Left lung (tissue), 14 donors: ENCODE measurements at places on chromosomes 12 and 14. TPM values are rescaled to one million over a fixed set of nuclear protein-coding genes. Genes with fewer than 3 reads are reported as not detected.
A peak's percentile ranks its signal among the peaks of the same experiment; 100 is the strongest.

GLIPR1 gene
- 12.5 TPM for polyA plus RNA-seq

KLRC4 gene
- polyA plus RNA-seq = not detected

GRCh38 chr12:117261247-117261646 lies 71.0 kb upstream of the FBXO21 start:
- no peak for DNase-seq

GRCh38 chr12:111100003-111100402 lies 179.6 kb upstream of the MYL2 start:
- DNase-seq = no peak

C14orf180 gene
- polyA plus RNA-seq = not detected

- no peak for DNase-seq
These were observed 129.6 kb downstream of the PAPOLA start for GRCh38 chr14:96631621-96632362.

DNA sequence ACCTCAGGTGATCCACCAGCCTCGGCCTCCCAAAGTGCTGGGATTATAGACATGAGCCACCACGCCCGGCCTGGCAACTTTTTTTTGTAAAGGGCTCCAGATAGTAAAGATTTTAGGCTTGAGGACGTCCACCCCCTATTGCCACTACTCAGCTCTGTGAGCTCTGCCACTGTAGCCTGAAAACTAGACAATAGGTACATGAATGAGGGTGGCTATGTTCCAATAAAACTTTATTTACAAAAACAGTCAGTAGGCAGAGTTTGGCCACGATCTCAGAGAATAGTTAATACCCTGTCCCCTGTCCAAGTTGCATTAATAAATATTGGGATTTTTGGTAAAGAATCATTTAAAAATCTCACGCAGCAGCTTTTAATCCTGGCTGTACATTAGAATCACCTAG lies 90.1 kb downstream of the FOXN4 start:
- no peak for DNase-seq

DNA sequence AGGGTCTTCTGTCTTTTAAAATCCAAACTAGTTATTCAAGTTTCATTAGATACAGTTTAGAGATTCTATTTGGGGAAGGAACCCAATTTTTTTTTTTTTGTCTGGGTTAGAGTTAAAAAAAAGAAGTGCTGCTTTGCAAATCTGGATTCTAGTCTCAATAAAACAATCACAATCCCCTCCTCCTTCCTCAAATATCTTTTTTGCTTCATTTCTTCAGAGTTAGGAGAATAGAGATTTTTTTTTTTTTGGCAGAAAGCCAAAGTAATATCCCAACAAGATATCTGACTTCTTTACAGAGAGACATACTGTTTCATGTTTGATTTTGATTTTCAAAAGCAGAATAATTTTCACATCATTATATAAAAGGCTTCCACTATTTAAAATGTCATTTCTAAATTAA lies 201.9 kb downstream of the FOXN3 start:
- DNase-seq = no peak

DNAH10 gene
- polyA plus RNA-seq = 6.2 TPM

GPR137C gene
- polyA plus RNA-seq = 7.4 TPM

GRCh38 chr12:39327510-39327909 lies 115.4 kb downstream of the KIF21A start:
- DNase-seq = no peak

GRCh38 chr14:72891666-72892102 lies 2.2 kb downstream of the DPF3 start:
- DNase-seq = no peak

KRT82 gene
- polyA plus RNA-seq = not detected

- no peak for DNase-seq
These were observed 3.8 kb downstream of the PSMB5 start for GRCh38 chr14:23030936-23031335.

USP15 gene
- polyA plus RNA-seq = 56.0 TPM

DNA sequence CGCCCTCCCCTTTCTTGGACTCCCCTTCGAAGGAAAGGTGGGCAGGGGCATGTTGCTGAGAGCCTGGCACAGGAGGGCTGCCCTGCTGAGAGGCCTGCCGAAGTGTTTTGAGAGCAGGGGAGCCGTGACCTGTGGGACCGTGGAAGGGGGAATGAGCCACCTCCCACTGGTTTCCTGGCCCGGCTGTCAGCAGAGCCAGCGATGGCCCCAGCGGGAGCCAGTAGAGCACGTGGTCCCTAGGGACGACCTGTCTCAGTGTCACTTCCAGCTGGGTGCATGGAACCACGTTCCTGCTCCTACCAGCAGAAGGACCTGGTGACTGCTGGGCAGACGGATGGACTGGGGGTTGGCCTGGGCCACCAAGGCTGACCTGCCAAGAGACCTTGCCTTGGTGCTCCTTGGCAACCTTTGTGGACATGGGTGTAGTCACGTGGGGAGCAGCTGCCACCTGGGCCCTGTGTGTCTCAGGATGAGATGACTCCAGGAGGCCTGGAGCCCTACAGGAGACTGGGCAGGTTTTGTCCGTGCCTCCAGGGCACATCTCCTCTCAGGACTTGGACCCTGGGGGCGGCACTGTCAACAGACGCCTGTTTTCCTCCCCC lies 34.6 kb downstream of the BEGAIN start:
- no peak for DNase-seq

DNA sequence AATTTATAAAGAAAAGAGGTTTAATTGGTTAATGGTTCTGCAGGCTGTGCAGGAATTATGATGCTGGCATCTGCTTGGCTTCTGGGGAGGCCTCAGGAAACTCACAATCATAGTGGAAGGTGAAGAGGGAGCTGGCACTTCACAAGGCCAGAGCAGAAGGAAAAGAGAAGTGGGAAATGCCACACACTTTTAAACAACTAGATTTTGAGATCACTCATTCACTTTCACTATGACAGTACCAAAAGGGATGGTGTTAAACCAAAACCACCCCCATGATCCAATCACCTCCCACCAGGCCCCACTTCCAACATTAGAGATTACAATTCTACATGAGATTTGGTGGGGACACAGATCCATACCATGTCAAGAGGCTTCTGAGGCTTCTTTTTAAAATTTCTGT lies 62.6 kb downstream of the SLC38A4 start:
- no peak for DNase-seq

DNA sequence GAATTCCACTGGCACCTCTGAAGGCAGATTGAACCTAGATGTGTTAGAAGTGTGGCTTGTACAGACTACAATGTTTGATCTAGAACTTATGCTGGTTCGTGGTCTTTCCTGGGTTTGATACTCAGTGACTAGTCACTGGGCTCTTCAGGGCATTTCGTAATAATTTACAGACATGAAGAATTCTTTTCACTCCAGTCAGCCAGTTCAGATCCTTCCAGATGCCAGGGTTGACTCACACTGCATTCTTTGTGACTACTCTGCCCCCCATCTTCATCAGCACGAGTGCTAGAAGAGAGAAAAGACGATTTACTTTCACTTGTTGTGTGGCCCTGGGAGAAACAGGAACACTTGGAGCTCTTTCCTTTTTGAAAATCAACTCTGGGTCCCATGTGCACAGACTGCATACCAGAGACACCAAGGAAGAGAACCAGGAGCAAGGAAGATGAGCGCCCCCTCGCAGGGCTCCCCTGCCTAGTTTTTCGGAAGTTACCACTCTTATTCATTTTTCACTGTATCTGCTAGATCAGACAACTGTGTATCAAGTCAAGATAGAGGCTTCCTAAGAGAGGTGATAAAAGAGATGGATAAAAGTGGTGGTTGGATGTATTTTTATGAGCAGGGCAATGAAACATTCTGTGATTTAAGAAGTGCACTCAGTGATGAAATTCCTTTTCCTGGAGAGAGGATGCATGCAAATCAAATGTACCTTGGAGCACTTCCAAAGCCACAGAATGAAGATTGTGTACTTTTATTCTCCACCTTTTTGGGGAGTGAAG lies 33.5 kb upstream of the EVL start:
- DNase-seq = no peak

DNA sequence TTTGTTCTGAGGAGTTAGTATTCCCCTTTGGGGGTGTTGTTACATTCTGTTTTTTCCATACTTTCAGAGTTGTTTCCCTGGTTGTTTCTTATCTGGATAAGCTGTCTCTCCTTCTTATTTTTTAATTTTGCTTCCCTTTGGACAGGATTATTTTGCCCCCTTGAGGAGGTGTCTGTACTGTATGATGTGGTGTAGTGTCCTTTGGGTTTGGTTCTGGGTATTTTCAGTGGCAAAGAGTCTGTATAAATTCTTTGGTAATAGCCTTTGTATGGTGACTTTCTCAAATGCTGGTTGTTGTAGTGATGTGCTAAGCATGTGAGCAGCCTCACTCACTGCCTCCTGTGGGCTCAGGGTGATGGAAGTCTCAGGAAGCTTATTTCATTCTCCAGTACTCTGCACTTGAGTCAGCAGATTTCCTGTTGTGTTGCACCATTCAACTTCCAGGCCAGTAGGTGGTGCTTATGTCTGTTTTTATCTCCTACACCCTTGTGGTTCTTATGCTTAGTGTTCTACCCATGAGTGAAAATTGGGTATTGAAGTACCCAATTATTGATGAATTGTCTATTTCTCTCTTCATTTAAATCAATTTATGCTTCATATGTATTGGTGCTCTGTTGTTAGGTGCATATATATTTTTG lies 103.3 kb upstream of the PMCH start:
- DNase-seq = no peak

- DNase-seq = no peak
These were observed 2.4 kb upstream of the DGLUCY start for GRCh38 chr14:91111443-91111842.

- DNase-seq = no peak
These were observed 72.2 kb downstream of the BRMS1L start for GRCh38 chr14:35898217-35898775.

GRCh38 chr14:62429683-62430082 lies 615.6 kb downstream of the KCNH5 start:
- DNase-seq = no peak

GRCh38 chr14:99378782-99379214 lies 101.9 kb downstream of the SETD3 start:
- no peak for DNase-seq

DNA sequence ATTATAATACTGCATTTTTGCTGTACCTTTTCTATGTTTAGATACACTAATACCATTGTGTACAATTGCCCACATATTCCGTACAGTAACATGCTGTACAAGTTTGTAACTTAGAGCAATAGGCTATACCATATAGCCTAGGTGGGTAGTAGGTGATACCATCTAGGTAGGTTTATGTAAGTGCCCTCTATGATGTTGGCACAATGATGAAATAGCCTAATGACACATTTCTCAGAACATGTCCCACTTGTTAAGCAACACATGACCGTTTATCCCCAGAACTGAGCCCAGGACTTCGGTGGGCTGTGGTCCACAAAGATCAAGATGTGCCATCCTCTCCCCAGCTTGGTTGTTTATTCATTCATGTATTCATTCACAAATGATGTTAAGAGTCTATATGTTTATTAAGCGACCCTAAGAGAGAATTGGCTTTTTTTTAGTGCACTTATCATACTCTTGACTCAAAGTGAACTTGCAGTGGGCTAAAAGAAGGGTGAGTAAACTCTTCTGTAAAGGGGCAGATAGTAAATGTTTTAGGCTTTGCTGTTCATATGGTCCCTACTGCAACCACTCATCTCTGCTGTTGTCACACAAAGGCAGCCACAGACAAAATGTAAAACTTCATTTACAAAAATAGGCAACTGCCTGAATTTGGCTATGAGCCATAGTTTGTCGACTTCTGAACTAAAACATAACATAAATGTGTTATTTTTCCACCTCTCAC lies 110.8 kb downstream of the NDUFA12 start:
- no peak for DNase-seq

DNA sequence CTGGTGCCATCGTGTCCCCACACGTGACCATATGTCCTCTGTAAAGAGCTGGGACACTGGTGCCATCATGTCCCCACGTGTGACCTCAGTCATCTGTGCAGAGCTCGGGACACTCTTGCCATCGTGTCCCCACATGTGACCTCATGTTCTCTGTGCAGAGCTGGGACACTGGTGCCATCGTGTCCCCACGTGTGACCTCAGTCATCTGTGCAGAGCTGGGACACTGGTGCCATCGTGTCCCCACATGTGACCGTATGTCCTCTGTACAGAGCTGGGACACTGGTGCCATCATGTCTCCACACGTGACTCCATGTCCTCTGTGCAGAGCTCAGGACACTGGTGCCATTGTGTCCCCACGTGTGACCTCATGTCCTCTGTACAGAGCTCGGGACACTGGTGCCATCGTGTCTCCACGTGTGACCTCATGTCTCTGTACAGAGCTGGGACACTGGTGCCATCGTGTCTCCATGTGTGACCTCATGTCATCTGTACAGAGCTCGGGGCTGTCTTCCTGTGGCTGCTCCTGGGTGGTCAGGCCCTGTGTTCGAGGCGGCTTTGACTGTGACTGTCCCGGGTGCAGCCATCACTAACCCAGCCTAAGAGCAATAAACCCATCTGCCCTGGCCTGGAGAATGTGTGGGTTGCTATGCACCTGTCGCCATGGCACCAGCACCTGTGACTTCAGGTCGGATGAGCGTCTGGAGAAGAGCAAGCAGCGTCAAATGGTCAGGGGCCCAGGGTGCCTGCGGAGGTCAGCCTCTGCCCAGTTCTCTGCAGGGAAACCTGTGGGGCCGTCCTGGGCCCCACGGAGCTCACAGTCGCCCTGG lies 334.4 kb downstream of the ADGRD1 start:
- DNase-seq = no peak

GRCh38 chr12:59040043-59040442 lies 119.7 kb upstream of the LRIG3 start:
- DNase-seq = no peak

DNA sequence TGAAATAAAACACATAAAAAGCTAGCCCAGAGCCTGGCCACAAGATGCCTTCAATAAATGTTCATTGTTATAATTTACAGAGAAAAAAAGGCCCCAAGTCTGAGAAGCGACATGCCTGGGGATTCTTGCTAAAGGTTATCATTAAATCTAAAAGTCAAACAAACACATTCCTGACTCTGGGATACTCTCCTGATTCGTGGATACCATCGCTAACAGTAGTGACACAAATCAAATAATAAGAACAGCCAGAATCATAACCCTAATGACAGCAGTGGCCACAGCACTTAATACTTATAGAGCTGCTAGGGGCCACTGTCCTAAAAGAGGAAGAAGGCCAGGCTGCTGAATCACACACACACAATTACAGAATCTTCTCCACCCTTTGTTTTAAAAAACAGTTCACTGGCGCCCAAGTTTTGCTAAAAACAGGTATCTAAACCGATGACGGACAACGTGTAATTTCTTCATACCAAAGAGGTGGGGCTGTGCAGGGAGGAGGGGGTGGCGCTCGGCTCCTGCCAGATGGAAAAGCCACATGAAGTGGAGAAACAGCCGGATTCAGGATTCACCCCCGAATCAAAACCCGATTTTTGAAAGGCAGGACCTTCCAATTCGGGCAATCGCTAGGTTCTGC lies 1.2 kb downstream of the CLIP1 start:
- DNase-seq = peak; percentile 49

- no peak for DNase-seq
These were observed 883.7 kb downstream of the GALC start for GRCh38 chr14:87109271-87109670.

SPIC gene
- polyA plus RNA-seq = not detected

RND1 gene
- 1.9 TPM for polyA plus RNA-seq

POP5 gene
- polyA plus RNA-seq = 49.1 TPM

GRCh38 chr14:104598910-104599273 lies 5.7 kb downstream of the TMEM179 start:
- DNase-seq = no peak

- DNase-seq = no peak
These were observed 60.7 kb upstream of the GZMB start for GRCh38 chr14:24694680-24695079.
